ENCODE measurements at places on chromosomes 5 and 9.

DNA sequence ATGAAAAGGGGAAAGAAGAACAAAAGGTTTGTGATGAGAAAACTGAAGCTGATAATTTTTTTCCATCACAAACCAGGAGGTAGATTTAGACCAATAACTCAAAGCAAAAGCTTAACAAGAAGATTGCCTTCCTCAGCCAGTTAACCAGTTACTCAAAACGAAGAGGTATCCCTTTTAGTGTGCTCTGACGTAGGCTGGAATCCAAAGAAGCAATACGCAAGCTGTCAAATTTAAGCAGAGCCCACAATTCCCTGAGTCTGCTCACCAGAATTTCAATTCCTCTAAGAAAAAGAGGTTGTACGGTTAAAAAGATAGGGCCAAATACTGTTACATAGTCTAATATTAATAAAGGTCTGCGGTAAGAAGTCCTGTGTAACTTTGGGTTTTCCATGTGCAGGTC is 61.8 kb downstream of the BRINP1 start:
- no peak for DNase-seq

GRCh38 chr9:24451346-24451745 is 94.4 kb downstream of the IZUMO3 start:
- DNase-seq, result no peak

DNA sequence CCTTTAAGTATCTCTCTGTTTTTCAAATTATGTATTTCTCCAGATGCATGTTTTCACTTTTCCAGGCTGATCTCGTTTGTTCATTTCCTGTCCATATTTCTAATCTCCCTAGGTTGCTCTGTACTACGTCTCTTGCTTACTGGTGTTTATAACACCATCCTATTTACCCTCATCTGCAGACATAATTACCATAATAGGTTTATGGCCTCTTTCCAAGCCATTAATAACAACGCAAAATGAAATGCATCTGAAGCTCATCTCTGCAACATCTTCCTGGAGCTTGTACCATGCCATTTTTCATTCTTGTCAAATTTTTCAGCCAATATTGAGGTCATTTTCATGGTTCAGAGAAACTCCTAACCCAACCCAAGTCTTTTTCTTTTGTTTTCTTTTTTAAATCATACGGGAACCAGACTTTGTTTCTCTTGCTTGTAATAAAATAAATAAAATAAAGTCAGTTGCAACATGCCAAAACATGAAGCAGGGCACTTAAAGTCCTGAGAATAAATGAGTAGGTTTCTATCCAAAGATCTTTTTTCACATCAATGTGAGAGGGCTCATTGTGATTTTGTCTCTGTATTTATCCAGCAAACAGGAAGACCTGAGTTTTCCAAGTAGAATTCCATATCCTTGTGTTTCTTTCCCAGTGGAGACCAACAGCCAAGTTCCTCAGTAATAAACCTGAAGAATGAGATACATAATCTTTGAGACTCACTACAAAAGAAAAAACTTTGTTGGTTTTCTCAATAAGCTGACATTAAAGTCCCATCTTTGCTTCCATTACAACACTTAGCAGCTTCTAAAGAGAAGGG is 37.0 kb downstream of the DPYSL3 start:
- DNase-seq, result no peak

GRCh38 chr5:139584137-139584536 is 23.0 kb downstream of the UBE2D2 start:
- no peak for DNase-seq

DNA sequence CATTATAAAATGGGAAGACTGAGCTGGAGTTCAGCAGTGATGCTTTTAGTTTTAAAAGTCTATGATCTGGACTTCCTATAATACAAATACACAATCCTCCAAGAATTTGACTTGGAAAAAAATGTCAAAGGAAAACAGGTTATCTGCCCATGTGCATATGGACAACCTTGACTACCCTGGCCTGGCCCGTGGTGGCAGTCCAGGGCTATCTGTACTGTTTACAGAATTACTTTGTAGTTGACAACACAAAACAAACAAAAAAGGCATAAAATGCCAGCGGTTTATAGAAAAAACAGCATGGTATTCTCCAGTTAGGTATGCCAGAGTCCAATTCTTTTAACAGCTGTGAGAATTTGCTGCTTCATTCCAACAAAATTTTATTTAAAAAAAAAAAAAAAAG is 17.3 kb downstream of the MOCS2 start:
- DNase-seq, result no peak

DNA sequence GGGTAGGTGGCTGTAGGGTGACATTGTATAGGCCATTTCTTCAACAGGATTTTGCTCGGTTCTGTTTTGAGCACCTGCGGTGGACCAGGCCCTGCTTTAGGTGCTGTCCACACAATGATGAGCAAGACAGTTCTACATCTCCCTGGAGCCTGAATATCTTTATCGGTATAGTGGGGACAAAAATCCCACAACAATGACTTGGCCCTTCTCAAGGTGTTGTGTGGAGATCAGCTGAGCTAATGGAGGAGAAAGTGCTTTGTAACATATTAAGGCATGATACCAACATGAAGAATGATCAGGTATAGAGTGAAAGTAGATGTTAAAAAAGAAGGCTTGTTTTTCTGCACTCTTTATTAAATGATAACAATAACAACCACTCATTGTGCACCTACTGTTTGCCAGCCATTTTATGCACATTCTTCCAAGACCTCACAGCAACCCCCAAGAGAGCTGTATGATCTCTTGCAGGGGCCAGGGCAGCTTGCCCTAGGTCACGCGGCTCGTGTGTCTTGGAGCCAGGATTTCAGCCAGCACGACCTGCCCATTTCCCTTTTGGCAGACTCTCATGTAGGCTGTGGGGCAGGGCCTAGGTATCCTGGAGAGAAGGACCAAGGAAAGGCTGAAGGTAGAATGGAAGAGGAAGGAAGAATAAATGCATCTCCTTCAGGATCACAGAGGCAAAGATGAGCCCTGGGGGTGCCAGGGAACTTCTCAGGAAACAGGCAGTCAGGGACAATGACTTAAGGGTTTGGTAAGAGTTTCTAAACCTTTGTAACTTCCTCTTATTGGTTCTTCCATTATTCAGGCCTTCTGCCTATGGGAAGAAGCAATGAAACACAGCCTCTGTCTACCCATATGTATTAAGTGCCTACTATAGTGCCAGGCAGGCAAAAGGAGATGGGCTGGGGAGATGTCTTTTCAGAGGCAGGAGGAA is 50.0 kb upstream of the PPARGC1B start:
- no peak for DNase-seq

All from GM12864 (cell line).